Prostate gland (tissue), 2 donors: ENCODE measurements at places on chromosomes 6 and 20. TPM values are rescaled to one million over a fixed set of nuclear protein-coding genes. Genes with fewer than 3 reads are reported as not detected.

- no peak for DNase-seq
Measured at GRCh38 chr20:38833154-38833856, 27.8 kb downstream of the PPP1R16B start.

HAO1 gene
- not detected for total RNA-seq

- DNase-seq: no peak
Measured at GRCh38 chr20:32507998-32508774, 76.9 kb downstream of the NOL4L start.

CAGE1 gene
- 1.2 TPM for total RNA-seq

DNA sequence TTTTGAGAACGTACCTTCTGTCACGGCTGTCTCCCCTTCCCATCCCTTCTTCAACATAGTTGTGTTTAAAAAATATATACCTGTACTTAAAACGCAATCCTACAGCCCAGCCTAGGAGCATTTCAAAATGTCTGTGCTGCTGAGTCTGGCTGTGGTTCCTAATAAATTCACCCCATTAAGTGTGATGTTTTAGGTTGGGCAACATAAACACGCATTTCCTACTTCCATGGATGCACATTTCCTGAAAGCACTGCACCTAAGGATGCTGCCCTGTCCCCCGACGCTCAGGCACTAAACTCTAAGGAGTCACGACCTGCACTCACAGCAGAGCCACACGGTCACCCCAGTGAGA is 1.2 kb downstream of the REV3L start:
- no peak for DNase-seq

DNA sequence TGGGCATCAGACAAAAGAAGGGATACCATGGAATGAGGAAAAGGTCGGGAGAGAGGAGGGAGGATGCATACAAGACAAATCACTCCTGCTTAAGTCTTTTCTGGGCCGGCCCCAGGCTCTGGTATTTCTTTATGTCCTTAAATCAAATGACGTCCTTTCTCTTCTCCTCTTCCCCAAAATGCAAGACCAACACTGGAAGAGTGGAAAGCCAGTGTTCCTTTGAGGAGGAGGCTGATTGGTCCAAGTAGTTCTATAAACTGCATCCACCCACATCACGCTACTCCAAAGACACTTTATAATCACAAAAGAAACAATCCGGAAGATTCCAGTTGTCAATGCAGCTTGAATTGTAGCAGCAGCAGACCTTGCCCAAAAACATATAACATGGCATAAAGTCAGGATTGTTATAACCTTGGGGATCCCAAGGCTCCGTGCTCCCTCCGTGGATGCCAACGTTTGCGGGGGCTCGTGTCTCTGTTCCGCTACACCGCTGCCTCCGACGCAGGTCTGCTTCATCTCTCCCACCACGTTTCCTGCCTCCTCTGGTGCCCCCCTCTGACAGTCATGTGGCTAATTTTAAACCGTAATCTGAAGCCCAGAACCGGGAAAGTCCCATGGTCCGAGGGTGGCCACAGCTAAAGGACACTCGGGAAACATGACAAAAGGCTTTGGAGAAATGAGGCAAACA is 47.1 kb downstream of the MCUR1 start:
- peak; percentile 44 for DNase-seq

SNAI1 gene
- 1.0 TPM for total RNA-seq

SLC25A27 gene
- 43.7 TPM for total RNA-seq

GRCh38 chr20:14782731-14783130 is 445.3 kb upstream of the FLRT3 start:
- no peak for DNase-seq

SGK2 gene
- total RNA-seq: 0.68 TPM

C6orf136 gene
- total RNA-seq: 18.5 TPM

GRCh38 chr6:123759472-123759871 is 44.2 kb upstream of the NKAIN2 start:
- no peak for DNase-seq
